Stimulated activated CD4-positive, alpha-beta T cell treated with anti-CD3 and anti-CD28 coated beads, Interleukin-4, amount 100 ng/mL, for 4 hours (primary cell): ENCODE measurements at places on chromosomes 13 and 19.

DNA sequence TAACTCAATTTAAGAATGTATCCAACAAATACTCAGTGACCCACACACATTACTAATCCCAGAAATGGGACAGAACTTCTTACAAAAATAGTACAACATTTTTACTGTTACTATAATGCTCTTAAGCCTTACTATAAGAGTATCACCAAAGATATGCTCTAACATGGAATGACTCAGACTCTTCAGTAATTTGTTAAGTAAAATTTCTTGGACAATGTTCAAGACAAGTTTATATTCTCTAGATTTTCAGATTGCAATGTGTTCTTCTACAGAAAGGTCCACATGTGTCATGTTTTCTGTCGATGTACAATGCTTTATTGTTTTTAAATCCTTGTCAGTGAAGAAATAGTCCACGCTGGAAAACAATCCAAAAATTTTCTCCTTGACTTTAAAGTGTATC is 66.3 kb upstream of the RFXAP start:
- no peak for DNase-seq

DNA sequence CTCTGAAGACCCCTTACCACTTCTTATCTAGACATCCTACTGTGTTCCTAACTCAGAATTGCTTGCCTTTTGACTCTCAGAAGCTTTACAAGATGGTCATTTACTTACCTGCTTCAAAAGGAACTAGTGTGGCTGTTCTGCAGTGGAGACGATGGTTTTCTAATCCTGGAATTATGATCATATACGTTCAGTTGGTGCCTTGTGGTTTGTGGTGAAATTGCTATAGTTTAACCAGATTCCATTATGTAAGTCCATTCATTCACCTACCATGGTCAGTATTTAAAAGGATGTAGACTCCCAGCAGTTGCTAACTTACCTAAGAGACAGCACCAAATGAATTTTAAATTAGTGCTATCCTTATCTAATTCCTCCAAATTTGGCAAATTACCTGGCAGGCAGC is 210.9 kb downstream of the SHISA2 start:
- no peak for DNase-seq

GRCh38 chr19:24086974-24087595 is at the start of gene ZNF254:
Gene ZNF254 (plus strand): TSS chr19:24087187. CDS start chr19:24087308, 121 bp downstream.
- peak; percentile 55 for DNase-seq

- no peak for DNase-seq
These were observed 8.6 kb upstream of the MKNK2 start for GRCh38 chr19:2059422-2060201.

DNA sequence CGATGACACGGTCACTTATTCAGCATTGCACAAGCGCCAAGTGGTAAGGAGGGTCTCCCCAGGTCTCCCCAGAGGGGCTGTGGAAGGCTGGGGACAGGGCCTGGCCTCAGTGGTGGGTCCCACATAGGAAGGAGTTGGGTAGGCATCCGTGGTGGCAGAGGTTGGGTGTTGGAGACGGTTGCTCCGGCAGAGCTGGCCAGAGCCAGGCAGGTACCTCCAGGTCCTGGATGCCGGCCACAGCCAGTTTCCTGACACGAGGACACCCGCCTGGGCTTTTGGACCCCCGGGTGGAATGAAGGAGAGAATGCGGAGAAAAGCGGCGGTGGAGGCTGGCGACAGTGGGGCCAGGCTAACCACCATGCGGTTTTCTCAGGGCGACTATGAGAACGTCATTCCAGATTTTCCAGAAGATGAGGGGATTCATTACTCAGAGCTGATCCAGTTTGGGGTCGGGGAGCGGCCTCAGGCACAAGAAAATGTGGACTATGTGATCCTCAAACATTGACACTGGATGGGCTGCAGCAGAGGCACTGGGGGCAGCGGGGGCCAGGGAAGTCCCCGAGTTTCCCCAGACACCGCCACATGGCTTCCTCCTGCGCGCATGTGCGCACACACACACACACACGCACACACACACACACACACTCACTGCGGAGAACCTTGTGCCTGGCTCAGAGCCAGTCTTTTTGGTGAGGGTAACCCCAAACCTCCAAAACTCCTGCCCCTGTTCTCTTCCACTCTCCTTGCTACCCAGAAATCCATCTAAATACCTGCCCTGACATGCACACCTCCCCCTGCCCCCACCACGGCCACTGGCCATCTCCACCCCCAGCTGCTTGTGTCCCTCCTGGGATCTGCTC is 1.3 kb upstream of the FFAR1 start:
- peak; percentile 73 for DNase-seq

- DNase-seq: no peak
These were observed 705.4 kb downstream of the SLITRK6 start for GRCh38 chr13:85093808-85094207.

DNA sequence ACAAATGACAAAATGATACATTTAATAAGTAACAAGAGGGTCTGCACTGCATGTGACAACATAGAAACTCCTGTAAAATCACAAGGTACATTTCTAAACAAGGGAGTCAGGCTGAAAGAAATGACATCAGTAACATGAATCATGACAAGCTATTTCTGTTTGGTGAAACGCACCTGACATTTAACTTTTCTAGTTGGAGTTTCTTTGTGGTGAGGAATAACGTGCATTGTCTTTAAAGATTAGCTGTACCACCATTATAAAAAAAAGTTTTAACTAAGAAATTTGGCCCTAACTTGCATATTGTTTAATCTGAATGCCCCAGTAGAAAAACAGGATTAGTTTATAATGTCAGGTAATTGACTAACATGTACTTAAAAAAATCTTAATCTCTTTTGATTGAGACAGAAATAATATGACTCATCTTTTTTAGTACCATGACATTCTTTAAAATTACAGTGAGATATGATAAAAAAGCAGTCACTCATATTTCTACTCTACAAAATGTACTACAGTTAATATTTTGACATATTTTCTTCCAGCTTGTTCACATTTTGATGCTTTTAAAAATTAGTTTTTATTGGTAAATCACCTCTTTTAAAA is 418.2 kb downstream of the KLF12 start:
- no peak for DNase-seq

DNA sequence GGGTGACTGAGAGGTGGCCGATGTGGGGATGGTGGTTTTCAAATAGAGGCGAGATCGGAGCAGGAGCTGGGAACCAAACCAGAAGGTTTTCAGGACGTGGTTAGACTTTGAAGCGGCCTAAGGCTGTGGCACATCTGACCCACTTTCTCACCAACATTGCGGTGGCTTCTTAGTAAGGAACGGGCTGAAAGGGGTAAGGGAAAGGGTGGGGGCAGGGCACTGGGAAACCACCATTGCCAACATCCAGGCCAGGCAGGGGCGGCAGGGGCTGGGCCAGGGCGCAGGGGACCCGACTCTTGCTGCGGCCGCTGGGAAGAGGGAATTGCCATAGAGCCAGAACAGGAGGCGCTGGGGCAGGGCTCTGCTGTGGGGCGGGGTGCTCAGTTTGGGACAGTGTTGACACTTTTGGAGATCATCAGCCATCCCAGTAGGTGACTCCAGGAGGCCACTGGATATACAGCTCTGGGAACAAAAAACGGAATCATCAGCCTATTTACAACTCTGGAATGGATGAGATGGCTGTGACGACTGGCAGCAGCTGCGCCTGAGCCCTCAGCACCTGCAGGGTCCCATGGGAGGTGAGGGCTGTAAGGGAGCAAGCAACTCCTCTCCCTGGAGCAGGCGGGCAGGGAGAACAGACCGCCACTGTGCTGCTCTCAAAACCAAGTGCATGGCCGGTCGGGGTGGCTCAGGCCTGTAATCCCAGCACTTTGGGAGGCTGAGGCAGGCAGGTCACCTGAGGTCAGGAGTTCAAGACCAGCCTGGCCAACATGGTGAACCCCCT is 52.2 kb downstream of the IRS2 start:
- no peak for DNase-seq

DNA sequence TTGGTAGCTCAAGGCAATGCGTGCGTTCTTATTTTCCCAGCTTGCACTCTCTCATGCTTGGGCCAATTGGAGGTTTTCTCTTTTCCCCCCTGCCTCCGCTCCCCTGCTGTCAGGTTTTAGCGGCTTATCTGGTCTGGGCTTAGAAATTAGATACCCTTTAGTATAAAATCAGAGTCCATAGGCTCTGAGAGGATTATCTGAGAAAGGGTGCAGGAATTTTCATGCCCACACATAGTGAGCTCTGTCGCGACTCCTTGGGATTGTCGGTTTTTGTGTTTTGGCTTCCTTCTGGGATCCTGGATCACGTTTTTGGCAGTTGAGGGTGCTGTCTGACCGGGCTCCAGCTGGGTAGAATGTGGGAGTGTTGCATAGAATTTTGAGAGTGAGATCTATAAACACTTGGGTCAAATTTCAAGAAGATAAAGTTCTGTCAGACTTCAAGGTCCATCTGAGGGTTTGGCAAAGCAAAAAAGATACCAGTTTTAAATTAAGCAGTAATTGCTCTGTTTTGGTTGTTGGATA is 12.4 kb downstream of the CHAF1A start:
- DNase-seq: no peak

DNA sequence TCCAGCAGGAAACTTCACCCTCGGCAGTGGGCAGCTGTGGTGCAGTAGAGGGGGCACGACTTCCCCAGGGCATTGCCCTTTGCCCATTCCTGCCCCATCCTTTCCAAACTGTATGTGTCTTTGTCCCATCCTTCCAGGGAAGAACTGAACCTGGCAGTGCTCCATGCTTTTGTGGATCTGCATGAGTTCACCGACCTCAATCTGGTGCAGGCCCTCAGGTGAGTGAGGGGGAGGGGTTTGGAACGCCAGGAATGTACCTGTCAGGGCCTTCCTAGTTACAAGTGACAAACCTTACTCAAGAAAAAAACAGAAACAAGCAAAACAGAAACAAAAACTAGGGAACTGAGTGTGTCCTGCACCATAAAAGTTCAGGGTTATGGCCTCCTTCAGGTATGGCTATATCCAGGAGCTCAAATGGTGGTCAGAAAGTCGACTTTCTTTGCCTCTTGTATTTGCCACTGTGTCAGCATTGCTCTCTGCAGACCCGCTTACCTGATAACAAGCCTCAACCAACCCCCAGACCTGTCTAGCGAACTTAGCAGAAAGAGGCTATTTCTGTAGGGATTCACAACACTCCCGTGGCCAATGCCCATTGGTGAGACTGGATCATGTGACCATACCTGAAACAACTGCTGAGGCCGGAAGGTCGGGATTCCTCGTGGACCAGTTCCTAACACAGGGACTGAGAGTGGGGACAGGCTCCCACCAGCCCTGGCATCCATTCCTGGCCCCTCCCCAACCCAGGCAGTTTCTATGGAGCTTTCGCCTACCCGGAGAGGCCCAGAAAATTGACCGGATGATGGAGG is 4.2 kb downstream of the CYTH2 start:
- DNase-seq: no peak

DNA sequence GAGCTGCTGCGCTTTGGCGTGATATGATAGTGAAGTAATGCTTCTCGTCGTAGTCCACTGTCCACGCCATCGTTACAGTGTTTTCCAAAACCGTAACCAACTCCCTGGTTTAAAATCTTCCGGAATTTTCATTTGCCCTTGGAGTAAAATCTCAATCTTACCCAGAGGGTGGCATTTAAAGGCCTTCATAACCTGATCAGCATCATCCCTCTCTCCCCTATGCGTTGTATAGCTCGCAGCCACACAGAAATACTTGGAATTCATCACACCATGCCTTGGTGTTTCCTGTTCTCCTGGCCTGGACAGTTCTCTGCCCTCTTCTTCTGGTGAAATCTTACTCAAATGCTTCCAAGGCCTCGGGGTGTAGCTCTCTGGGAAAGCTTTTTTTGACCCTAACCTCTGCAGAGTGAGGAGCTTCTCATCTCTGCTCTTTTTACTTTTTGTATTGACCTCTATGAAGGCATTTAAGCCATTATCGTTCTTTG is 839 bp downstream of the MPHOSPH8 start:
- DNase-seq: no peak

DNA sequence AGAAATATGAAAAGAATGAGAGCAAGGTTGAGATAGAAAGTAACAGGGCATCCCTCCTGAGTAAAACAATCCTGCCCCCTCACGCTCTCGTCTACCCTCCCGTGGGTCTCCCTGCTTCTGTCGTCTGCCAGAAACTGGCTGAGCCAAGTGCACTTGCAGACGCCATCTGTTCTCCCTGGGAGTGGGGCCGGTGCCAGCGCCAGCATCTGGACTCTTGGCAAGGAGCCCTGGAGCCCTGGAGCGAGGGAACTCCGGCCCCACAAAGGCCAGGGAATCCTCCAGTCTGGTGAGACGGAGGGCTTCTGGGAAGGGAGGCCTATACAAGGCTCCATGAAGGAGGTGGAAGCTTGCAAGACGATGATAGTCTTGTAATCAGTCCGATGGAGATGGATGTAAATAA is 2.3 kb upstream of the TMEM91 start:
- DNase-seq: no peak

DNA sequence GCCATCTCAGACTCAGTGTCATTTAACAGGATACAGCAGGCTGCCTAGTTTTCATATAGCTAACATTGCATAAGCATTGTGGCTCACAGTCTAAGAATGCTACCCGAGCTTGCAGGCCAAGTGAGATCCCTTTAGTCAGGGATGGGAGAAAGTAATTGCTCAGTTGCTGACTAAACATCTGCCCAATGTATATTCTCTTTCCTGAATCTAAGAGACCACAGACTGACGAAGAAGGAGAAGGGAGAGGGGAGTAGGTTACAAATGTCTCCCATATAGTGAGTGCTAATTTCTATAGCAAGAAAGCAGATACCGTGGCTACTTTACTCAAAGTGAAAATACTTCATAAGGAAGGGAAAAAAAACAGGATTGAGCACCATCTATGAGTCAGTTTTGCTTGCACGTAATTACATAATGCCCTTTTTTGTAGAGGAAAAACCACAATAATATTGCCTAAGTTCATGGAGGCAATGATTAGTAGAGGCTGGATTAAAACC is 453.9 kb downstream of the COG6 start:
- no peak for DNase-seq

- DNase-seq: no peak
These were observed 18.8 kb downstream of the UBE2L5 start for GRCh38 chr13:30440910-30441703.

- no peak for DNase-seq
These were observed 3.1 kb downstream of the CARS2 start for GRCh38 chr13:110702591-110703526.

DNA sequence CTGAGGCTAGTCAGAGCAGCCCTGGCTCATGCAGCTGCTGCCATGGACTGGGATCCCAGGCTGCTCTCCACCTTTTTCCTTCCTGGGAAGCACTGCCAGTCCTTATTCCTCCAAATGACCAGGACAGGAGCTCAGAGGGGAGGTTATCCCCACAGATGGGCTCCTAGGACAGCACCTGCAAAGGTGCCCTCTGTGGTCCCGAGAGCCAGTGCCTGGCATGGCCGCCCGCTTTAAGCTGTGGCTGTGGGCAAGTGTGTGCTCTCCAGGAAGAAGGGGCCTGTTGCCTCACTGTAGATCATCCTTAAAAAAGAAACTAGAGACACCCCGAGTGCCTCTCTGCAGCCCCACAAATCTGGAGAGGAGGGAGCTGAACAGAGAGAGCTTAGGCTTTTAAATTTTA is 83.6 kb downstream of the C1QTNF9 start:
- no peak for DNase-seq

GRCh38 chr19:2041683-2042484 is 9.2 kb downstream of the MKNK2 start:
- DNase-seq: peak; percentile 99

- DNase-seq: peak; percentile 55
These were observed 751 bp downstream of the GRAMD1A start for GRCh38 chr19:35000647-35001501.
